ENCODE measurements at places on chromosomes 7 and 10.
A peak's percentile ranks its signal among the peaks of the same experiment; 100 is the strongest.

- DNase-seq, result no peak
These were observed 27.1 kb downstream of the UNCX start for GRCh38 chr7:1259621-1260243.

DNA sequence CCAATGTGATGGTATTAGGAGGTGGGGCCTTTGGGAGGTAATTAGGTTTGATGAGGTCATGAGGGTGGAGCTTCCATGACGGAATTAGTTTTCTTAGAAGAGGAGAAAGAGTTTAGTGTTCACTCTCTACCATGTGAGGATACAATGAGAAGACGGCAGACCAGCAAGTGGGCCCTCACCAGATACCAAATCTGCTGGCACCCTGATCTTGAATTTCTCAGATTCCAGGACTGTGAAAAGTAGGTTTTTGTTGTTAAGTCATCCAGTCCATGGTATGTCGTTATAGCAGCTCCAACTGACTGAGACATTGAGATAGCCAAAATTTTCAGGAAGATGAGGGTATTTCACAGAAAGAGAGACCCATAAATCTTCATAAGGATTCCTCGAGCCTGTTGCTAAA lies 3.6 kb upstream of the TMEM196 start:
- DNase-seq, result no peak

GRCh38 chr10:116627386-116627933 lies 6.7 kb downstream of the PNLIPRP2 start:
- DNase-seq, result no peak

GRCh38 chr7:36198854-36199266 lies 45.8 kb downstream of the EEPD1 start:
- DNase-seq, result no peak

DNA sequence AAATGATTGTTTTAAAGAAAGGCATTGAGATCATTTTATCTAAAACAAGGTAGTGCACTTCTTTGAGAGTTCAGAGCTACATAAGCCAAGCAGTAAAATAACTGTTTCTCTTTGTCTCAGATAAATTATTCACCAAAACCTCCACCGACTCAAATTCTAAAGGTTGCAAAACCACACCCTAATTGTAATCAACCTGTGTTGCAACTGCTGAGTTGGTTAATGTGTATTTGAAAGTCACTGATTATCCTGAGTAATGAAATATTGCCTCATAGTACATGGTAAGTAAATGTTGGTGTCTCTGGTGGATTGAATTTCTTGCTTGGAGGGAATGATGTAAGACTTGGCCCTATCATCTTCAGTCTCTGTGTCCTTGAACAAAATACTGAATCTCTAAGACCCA lies 35.9 kb upstream of the CYP2C9 start:
- DNase-seq, result no peak

GRCh38 chr7:14748461-14748860 lies 154.1 kb downstream of the DGKB start:
- no peak for DNase-seq

DNA sequence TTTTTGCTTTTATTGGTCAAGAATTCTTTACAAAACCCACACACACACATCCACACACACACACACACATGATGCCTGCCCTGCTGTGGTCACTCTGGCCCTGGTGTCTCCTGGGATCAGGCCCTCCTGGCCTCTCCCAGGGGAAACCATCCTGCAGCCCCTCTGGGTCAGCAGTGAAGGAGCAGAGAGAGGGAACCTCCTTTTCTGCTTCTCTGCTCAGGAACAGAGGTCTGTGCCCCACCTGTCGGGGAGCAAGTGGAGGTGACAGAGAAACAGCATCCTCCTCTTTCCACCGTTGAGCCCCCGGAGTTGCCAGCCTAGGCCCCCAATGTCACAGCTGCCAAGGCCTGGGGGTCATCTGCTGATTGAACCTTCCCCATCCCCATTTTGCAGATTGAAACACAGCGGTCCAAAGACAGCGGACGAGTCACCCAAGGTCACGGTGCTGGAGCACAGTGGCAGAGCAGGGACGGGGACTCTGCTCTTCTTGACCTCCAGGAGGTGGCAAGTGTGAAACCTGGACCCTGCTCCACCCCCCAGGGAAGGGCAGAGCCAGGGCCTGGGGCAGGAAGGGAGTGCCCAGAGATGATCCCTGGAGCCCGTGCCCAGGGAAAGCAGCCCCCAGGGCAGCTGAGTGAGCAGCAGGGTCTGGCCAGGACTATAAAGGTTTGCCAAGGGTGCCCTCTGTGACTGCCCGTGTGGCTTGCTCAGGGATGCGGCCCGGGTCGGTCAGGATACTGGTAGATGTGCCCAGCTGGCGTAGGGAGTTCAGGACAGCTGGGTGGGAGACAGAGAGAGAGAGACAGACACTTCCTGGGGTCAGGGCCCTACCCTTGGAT lies 15.0 kb upstream of the TBL2 start:
- no peak for DNase-seq

DNA sequence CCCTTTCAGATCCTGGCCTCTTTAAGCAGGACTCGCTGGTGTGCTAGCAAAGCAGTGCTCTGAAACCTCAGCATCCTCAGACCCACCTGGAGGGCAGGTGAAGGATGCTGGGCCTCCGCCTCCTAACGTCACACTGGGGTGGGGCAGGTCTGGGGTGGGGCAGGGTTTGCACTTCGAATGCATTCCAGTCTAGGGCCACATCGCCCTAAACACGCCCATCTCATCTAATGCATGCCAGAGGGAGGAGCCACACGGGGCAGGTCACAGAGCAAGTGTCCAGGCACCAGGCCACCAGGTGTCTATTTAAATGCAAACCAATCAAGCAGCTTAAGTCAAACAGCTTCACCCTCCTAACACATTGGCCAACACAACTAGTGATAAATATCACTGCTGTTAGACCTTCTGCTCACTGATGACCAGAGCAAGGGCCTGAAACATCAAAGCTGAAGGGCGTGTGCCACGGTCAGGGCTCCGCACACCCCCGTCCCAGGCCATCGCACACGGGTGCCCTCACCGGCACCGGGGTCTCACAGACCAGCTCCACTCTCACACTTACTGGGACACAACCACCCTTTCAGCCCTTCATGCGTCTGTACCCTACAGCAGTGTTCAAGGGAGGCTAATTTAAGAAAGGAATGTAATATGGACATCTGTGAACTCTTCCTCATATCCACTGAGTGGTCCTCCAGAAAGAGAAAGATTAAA lies 47.1 kb downstream of the DIP2C start:
- DNase-seq, result no peak

DNA sequence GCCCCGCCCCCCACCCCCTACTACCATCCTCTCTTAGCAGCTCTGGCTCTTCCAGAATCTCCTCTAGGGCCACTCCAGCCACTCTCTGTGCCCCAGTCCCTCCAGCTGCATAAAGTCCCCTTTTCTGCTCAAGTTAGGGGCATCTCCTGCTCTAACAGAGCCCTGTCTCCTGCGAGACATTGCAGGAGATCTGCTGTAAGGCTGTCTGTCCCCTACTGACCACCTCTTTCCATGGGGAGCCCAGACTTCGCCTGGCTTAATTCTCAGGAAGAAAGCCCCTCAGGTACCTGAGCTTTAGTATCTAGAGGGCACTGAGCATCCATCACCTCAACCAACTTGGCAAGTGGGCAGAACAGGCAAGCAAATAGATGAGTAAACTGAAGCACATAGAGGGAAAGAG lies 200.7 kb upstream of the ZMIZ1 start:
- DNase-seq, result no peak

GRCh38 chr10:8473205-8473604 lies 418.7 kb downstream of the GATA3 start:
- no peak for DNase-seq

GRCh38 chr7:90769036-90769435 lies 172.9 kb downstream of the CDK14 start:
- no peak for DNase-seq

- no peak for DNase-seq
These were observed 132.7 kb upstream of the HGF start for GRCh38 chr7:81902536-81902935.

DNA sequence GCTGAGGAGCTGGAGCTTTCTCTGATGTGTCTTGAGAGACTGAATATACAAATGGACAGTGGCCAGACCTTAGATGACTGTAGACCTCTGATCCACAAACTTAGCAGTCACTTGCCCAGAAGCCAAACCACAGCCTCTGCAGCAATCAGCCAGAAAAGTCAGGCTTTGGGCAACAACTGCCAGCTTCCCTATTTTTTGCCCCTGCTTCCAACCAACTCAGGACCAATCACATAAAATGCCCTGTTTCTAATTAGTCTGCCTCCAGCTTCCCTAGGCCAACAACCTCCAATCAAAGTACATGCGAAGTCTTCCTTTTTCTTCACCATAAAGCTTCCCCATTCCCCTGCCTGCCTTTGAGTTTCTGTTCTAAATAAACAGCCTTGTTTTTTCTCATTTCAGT lies 37.8 kb upstream of the CACUL1 start:
- no peak for DNase-seq

DNA sequence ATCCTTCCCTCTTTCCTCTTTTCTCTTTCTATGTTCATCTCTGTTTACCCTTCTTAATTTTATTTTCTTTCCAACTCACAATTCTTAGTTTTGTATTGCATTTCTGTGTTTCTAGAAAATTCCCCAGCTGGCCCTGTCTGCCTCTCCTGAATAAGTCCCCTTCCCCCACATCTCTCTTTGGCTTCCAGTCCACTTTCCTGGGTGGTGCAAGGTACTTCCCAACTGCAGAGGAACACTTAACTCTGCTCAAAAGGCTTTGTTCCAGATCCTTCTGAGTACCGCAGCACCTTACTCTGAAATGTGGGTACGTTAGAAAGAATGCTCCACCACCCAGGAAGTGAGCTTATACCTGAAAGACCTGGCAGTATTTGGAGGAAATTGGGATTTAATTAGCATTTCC lies 227.0 kb downstream of the TMEM178B start:
- DNase-seq, result no peak

DNA sequence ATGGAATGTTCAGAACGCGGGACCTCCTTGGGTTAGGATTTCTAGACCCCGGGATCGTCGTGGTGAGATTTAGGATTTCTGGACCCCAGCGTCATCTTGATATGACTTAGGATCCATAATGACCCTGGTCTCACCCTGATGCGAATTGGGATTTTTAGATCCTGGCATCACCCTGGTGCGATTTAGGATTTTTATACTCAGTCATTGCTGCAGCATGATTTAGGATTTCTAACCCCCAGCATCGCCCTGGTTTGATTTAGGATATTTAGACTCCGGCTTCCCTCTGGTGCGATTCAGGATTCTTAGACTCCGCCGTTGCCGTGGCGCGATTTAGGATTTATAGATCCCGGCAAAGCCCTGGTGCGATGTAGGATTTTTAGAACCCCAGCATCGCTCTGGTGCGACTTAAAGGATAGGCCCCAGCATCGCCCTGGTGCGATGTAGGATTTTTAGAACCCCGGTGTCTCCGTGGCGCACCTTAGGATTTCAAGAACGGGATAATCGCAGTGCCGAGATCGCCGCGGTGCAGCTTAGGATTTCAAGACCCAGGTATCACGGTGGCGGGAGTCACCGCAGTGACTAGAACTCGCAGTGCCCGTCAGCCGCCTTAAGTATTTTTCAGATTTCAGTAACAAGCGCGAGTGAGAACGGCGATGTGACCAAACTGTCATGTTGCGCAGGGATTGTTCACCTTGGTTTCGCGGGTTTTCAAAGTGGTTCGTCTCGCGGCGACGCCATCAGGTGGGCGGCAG lies 814 bp downstream of the MEST start:
- DNase-seq, result peak; percentile 12

- no peak for DNase-seq
These were observed 43.9 kb upstream of the GPR158 start for GRCh38 chr10:25130906-25131305.

GRCh38 chr10:90866050-90866598 lies 5.7 kb upstream of the RPP30 start:
- no peak for DNase-seq

DNA sequence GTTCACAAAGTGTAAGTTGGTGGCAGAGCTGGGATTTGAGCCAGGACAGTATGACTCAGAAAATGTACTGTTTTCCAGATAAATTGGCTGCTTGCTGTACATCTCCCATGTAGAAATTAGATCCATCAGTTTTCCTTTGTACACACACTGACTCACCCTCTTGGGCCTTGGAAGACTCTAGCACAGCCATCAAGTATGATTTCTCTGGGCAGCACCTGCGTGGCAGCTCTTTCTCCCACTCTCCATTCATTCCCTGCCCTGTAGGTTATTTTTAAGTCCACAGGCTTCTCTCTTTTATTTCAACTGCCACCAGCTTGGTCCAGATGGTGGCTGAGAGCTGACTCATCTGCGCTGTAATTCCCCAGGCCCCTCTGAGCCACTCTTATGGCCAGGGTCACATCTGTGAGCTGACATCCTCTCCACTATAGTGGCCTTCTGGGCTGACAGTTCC lies 28.3 kb upstream of the SDK1 start:
- DNase-seq, result no peak

DNA sequence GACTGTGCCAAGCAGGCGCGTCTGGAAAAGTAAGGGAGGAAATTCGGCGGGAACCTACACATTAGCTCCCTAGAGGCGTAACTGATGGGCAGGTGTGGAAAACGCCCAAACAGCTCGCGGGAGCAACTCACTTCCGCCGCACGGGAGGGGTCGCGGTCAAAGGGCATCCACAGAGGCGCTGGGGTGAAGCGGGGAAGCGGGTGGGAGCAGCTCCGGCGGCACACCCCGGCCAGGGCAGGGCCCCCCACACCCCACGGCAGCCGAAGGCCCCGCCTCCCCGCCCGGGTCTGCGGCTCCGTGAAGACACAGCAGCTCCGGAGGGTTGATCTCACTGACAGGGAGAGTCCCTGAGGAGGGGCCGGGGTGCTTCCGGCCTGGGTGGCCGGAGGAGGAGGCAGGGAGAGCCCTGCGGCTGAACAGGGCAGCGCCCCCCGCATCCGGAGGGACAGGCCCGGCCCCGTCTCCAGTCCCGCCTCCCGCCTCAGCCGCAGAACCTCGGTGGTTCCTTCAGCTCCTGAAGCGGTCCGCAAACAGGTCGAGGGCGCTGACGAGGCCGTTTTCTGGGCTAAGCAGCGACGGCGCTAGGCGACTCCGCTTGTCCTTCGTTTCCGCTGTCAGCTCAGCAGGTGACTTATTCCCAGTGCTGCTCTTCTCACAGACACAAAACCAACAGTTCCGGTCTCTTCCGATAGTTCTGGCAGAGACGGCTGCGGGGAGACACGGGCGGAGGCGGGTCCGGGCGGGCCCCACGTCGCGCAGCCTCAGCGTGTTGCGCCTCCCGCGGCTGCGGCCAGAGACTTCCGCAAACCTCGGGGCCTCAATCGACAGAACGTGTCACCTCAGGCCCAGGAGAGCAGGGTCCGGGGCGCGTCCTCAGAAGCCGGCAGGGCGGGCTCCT lies 276.1 kb downstream of the DNAJB6 start:
- DNase-seq, result no peak

GRCh38 chr7:108461840-108462239 lies 5.6 kb upstream of the NRCAM start:
- no peak for DNase-seq

- no peak for DNase-seq
These were observed 44.6 kb downstream of the WDR37 start for GRCh38 chr10:1100691-1101368.

DNA sequence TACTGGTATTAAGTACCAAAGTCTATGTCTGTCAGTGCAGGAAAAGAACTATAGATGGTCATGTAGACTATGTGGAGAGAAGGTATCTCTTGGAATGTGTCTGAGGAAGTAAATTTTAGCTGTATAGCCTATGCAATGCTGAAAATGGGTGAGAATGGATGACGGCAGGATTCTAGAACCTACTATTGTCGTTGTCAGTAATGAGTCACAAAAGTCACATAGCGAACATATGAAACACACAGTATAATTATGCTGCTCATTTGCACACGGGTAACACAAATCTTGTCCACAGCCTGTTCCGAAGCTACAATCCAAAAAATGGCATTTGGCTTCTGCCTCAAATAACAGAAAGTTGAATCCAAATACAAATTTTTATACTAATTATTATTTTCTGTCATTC lies 33.6 kb upstream of the KMT2E start:
- DNase-seq, result no peak
